Activated T-helper 1 cell treated with Interleukin-2 at 50 U/mL for 16 hours (primary cell): ENCODE measurements at places on chromosomes 11 and 22.

GRCh38 chr11:131993246-131993645, 622.8 kb downstream of the NTM start:
- no peak for DNase-seq

GRCh38 chr22:21014726-21015465, at the start of gene P2RX6:
P2RX6 (plus strand) TSS chr22:21015165; CDS start chr22:21015175, 10 bp downstream.
- DNase-seq: no peak

- no peak for DNase-seq
Observed at GRCh38 chr22:28373831-28374230, 305.8 kb downstream of the TTC28 start.

DNA sequence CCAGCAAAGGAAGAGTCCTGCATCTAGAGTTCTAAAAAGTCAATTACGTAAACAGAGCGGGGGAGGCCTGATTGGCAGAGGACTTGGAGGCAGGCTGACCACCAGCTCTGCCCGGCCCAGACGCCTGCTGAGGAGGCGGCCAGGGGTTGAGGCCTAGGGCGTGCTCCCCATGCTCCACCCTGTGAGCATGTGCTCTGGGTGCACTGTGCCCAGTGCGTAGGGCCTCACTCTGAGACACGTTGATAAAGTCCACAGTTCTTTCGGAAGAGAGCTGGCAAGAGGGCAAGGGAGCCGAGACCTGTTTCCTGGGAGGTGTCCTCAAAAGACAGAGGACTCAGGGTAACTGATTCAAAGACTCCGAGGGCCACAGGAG, 25.2 kb downstream of the GRIK4 start:
- DNase-seq: no peak

- DNase-seq: no peak
Observed at GRCh38 chr11:131893988-131894387, 523.6 kb downstream of the NTM start.

DNA sequence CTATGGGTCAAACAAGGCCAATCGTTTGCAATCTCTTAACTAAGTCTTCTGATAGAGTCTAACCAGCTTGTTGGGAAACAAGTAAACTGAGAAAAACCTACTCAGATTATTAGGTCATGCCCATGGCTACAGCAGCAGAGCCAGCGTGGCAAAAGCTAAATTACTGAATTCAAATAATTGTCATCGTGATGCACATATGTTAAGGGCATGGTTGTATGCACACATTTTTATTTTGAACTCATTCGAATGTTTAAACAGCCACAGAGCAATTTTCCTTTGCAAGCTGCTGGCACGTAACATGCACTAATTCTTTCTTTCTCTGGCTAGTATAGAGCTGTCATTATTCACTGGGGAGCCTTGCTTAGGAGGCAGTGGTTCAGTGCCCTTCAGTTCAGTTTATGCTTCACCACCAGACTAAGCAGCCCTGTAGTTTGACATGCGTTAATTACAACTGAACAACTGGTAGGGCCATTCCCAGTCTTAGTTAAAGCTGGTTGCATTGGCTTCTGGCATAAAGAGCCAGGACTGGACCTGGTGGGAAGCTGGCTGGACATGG, 396.4 kb downstream of the METTL15 start:
- no peak for DNase-seq

- DNase-seq: no peak
Observed at GRCh38 chr22:26287382-26288225, 118.3 kb downstream of the SEZ6L start.

DNA sequence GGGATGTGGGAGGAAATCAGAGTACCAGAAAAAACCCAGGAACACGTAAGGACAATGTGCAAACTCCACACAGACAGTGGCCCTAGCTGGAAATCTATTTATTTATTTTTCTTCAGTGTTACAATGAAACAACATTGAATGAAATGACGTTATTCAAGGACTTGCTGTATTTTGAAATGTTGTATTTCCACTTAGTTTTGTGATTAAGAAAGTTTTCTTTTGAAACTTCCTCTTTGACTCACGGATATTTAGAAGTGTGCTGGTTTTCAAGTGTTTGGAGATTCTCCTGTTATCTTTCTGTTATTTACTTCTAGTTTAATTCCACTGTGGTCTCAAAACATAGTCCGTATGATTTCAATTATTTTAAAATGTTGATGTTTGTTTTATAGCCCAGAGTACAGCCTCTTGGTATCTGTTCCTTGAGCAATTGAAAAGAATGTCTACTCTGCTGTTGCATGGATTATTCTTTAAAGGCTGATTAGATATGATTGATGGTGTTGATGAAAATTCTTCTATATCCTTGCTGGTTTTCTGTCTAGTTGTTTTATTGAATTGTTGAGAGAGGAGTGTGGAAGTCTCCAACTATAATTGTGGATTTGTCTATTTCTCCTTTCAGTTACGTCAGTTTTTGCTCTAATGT, 141.0 kb downstream of the ARHGAP20 start:
- no peak for DNase-seq

DNA sequence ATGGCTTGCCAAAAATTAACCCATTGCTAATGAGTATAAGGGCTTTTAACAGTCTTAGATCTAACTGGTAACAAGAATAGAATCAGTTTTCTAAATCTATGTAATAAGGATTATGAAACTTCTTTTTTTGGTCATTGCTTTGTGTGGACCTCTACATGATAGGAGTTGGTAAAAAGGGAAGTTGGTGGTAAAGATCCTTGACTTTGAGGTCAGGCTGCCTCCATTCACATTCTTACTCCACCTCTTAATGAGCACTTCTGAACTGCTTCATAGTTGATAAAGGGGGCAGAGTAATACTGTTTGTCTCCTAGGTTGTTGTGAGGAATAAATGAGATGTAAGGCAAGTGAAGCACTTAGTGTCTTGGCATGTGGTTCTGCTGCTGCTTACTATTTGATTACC, 10.6 kb downstream of the EIF3M start:
- no peak for DNase-seq

DNA sequence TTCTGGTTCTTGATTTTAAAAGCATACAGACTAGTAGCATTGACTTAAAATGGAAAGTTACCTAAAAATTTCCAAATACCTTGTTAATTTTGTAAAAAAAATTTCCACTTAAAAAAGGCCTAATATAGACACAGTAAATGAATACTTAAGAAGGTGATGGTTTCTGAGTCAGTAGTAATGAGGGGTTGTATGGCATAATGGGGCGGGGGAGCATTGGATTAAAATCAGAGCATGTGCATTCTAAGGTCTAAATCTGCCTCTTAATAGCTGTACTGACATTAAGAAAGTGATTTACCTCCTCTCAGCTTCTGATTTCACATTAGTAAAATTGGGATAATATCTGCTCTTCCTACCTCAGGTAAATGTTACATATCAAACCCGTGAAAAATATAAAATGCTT, 446.5 kb downstream of the AASDHPPT start:
- DNase-seq: no peak

- no peak for DNase-seq
Observed at GRCh38 chr11:14275076-14275475, 83.9 kb downstream of the RRAS2 start.

GRCh38 chr22:39666926-39667325, 96.4 kb downstream of the CACNA1I start:
- no peak for DNase-seq

DNA sequence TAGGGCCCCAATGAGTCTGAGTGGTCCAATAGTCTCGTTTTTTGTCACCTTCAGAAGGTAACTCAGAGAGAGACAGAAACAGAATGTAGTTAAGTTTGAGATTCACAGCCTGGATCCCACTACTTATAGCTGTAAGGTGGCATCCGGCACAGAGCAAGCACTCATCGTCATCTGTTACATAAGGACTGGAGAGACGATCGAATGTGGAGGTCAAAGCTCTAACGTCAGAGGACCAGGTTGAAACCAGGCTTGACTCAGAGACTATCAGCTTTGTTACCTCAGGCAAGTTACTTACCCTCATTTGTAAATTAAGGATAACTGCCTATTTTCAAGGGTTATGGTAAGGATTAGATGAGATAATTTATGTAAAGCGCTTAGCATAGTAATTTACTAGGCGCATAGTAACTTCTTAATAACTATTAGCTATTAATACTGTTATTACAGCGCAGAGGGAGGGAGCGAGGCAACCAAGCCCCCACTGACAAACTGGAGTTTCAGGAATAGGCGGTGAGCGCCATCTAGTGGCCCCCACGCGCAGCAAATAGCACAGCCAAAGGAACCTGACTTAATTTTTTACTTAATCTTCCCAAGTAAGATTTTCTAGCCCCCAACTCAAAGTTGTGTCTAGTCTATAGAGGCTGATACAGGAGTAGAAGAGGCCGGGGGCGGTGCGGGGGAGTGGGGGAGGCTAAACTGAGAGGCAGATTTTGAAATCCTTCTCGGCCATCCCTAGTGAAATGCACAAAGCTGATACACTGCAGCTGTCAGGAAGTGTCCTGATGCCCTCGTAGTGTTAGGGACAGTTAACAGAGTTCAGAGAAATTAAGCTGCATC, 29.0 kb upstream of the API5 start:
- no peak for DNase-seq

- no peak for DNase-seq
Observed at GRCh38 chr11:77322506-77322905, 21.0 kb upstream of the GDPD4 start.

GRCh38 chr11:65426839-65427690, 4.5 kb downstream of the NEAT1 start:
- DNase-seq: no peak
